ENCODE measurements at places on chromosomes 5 and 9.

DNA sequence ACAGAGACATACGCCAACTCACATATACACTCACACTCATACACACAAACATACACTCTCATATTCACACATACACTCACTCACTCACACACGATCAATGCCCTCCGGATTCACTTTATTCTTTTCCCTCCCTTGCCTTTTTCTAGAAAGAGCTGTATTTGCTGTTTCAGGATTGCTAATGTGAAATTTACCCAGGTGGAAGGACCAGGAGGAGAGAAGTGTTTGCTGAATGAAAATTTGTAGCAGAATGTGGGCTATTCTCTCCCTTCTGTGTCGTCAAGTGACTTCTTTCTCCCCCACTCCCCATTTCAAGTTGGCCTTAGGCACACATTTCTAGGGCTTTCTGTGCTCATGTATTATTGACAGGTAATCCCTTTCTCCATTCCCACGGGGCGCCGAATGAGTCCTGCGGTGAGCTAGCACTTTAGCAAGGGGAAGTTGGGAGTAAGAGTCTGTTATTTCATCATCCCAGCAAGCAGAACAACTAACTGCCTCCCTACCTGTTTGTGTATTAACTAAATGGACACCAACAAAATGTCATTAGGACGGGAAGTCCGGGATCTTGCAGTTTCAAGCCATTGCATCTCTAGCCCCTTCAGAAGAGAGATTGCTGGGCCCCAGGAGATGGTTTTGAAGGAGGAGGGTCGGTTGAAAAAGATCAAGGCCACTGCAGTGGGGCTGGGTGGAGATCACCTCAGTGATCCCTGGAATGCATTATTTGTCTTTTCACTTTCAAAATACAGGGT, 97.1 kb upstream of the TAF11L2 start:
- DNase-seq: no peak

DNA sequence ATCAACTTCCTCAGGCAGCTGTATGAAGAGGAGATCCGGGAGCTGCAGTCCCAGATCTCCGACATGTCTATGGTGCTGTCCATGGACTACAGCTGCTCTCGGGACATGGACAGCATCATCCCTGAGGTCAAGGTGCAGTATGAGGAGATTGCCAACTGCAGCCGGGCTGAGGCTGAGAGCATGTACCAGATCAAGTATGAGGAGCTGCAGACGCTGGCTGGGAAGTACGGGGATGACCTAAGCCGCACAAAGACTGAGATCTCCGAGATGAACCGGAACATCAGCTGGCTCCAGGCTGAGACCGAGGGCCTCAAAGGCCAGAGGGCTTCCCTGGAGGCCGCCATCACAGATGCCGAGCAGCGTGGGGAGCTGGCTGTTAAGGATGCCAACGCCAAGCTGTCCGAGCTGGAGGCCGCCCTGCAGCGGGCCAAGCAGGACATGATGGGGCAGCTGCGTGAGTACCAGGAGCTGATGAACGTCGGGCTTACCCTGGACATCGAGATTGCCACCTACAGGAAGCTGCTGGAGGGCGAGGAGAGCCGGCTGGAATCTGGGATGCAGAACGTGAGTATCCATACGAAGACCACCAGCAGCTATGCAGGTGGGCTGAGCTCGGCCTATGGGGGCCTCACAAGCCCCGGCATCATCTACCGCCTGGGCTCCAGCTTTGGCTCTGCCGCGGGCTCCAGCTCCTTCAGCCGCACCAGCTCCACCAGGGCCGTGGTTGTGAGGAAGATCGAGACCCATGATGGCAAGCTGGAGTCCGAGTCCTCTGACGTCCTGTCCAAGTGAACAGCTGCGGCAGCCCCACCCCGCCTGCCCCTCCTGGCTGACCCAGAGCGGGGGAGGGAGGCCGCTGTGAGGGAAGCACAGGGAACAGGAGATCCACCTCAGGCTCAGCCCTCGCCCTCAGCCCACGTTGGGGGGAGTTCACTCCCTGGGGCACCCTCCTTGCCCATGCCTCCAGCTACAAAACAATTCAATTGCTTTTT, 84.0 kb downstream of the SEC61B start:
- no peak for DNase-seq

DNA sequence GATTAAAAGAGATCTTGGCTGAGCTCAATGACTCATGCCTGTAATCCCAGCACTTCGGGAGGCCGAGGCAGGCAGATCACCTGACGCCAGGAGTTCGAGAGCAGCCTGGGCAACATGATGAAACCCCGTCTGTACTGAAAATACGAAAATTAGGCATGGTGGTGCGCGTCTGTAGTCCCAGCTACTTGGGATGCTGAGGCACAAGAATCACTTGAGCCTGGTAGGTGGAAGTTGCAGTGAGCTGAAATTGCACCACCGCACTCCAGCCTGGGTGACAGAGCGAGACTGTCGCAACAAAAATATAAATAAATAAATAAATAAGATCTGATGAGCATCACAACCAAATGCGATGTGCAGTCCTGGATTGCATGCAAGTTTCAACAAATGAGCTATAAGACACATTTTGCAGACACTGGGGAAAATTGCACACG, 8.7 kb upstream of the ENG start:
- DNase-seq: no peak

DNA sequence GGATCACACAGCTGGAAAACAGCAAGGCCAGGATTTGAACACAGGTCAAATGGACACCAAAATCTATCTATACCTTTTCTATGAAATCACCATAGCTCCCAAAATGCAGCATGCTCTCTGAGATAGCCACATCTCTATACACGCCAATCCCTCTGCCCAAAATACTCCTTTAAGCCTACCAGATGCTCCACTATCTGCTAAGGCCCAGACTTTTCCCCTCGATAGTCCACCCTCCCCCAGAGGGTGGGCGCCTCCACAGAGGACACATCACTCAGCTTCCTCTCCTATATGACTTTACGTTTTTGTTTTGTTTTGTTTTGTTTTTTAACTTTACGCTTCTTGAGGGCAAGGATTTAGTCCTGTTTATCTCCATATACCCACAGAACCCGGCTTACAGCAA, 46.8 kb downstream of the MTMR12 start:
- DNase-seq: no peak

DNA sequence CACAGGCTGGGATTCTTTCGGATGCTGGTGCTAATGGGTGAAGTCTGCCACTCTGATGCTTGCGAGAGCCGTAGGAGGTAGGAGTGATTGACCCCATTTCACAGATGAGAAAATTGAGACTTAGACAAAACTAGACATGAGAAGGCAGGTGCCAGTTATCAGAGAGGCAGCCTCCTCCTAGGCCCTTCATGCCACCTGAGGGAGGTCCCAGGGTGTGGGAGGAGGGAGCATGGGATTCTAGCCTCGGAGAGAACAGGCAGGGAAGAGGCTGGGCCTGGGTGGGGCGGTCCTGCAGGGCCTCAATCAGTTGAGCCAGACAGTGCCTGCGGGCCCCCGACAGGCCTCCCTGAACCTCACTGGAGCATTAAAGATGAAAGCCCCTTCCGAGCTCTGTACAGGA, 112.4 kb downstream of the COL23A1 start:
- no peak for DNase-seq

DNA sequence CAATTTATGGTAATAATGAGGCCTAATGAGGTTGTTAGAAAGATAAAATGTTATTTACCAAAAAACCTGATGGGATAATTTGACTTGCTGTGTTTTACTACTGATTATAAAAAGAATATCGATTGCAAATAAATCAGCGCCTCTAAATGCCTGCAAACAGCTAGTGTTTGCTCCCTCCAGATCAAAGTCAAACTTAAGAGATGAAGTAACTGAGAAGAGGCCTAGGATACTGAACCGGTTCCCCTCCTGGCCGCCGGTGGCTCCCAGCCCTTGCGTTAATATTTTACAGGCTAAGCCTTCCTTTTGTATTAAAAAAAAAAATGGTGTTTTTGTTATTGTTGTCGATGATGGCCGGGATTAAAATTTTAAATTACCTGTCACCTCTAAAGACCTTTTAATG, 2.6 kb downstream of the IRX1 start:
- DNase-seq: no peak

GRCh38 chr5:52598968-52599367, 188.7 kb upstream of the ITGA1 start:
- no peak for DNase-seq

GRCh38 chr5:65102976-65103711, 334.4 kb downstream of the CWC27 start:
- peak; percentile 10 for DNase-seq

DNA sequence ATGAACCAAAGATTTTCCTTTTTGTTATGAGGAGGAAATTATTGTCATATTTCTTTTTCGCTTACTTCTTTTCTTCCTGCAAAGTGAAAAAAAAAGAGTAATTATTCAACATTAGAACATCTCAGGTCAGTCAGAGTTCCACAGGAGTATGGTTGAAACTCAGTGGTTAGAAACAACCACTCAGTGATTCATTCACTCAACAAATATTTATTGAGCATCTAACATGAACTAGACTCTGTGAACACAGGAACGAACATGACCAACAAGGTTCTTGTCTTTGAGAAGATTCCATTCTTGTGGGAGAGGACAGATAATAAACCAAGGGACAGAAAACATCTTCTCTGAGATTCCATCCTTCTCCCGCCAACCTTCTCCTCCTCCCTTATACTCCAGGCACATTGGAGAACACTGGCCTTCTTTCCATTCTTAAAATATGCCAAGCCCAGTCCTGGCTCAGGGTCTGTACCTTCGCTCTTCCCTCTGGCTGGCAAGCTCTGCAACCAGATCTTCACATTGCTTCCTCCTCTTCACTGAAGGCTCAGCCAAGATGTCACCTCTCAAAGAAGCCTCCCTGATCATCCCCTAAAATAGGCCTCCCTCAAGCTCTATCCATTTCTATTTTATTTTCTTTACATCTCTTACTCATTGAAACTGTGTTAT, 6.8 kb upstream of the GRAMD2B start:
- no peak for DNase-seq
